ENCODE measurements at places on chromosomes 11 and 22.

DNA sequence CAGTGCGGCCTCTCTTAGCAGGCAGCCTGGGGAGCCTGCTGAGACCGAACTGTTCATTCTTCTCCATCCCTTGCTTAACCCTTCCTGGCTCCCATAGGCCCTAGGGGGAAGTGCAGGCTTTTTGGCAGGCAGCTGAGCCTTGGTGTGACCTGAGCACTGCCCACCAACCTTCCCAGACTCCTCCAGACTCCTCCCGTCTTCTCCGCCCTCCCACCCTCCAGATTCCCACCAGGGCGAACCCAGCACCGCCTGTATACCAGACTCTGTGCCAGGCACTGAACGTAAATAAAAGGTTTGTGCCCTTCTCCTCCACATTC, 7.9 kb downstream of the RELT start:
- DNase-seq = no peak

GRCh38 chr22:21641417-21641788, 699 bp upstream of the SDF2L1 start:
- no peak for DNase-seq

GRCh38 chr11:130675371-130675821, 227.0 kb downstream of the ADAMTS15 start:
- no peak for DNase-seq

- DNase-seq = no peak
These were observed 241.3 kb upstream of the ZC3H12C start for GRCh38 chr11:109851780-109852390.

DNA sequence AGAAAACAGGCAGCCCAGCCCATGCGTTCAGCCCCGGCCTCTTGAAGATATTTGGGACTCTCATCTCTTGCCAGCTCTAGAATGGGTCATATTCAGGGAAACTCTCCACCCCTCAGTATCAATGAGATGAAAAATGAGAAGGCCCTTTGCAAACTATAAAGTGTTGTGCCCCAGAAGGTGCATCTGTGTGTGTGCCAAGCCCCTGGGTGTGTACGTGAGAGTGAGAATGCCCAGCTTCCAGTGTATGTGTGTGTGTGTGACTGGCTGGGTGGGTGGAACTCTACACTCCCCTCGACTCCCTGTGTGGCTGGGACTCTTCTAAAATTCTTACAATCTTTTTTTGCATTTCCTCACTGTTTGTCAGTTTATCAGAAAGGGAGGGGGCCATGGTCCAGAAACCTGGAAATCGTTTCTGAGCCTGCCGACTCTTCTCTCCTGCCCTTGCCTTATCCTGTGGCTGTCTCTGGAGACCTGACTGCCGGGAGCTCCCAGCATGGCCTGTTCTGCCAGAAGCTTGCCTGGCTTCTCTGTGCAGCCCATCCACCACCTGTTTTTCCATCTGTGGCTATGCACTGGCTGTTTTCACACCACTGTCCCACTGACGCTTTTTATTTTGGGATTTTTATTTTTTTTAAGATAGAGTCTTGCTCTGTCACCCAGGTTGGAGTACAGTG, 1.2 kb downstream of the P2RY6 start:
- no peak for DNase-seq

- DNase-seq = no peak
These were observed 481.4 kb downstream of the ETS1 start for GRCh38 chr11:128105950-128106349.

All from stimulated activated CD8-positive, alpha-beta memory T cell treated with anti-CD3 and anti-CD28 coated beads, Interleukin-7, amount 100 ng/mL, for 24 hours (primary cell).